Lung microvascular endothelial cell (primary cell): ENCODE measurements at places on chromosomes 7 and 10. TPM values are rescaled to one million over a fixed set of nuclear protein-coding genes. Genes with fewer than 3 reads are reported as not detected.

The SORCS3 gene
- total RNA-seq = not detected in 2 replicates

GRCh38 chr7:157431173-157431950, 94.6 kb downstream of the DNAJB6 start:
- DNase-seq = no peak

DNA sequence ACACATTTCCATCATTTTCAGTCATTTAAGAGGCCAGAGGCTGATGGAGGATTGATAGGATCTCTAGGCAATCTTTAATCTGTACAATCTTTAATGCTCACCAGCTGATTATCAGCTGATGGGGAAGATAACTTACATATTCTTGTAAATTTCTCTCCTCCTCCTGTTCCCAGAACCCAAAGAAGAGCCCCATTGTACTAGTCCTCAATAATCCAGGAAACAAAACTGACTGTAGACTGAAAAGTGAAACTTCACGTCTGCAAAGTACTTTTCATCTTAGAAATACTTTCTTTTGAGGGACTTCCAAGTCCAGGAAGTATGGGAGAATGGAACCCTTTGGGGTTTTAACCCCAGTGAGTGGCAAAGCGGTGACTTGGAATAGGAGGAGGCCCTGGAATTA, 283.3 kb downstream of the FRMD4A start:
- DNase-seq = no peak

- no peak for DNase-seq
Observed at GRCh38 chr10:117130346-117130745, 7.7 kb downstream of the VAX1 start.

The ANKRD30A gene
- total RNA-seq = not detected in 2 replicates

The SH3PXD2A gene
- total RNA-seq = 0.99 and 2.0 TPM in 2 replicates

GRCh38 chr7:96212474-96212873, 109.4 kb downstream of the SLC25A13 start:
- DNase-seq = no peak

- DNase-seq = no peak
Observed at GRCh38 chr7:31699050-31699449, 12.0 kb downstream of the PPP1R17 start.

DNA sequence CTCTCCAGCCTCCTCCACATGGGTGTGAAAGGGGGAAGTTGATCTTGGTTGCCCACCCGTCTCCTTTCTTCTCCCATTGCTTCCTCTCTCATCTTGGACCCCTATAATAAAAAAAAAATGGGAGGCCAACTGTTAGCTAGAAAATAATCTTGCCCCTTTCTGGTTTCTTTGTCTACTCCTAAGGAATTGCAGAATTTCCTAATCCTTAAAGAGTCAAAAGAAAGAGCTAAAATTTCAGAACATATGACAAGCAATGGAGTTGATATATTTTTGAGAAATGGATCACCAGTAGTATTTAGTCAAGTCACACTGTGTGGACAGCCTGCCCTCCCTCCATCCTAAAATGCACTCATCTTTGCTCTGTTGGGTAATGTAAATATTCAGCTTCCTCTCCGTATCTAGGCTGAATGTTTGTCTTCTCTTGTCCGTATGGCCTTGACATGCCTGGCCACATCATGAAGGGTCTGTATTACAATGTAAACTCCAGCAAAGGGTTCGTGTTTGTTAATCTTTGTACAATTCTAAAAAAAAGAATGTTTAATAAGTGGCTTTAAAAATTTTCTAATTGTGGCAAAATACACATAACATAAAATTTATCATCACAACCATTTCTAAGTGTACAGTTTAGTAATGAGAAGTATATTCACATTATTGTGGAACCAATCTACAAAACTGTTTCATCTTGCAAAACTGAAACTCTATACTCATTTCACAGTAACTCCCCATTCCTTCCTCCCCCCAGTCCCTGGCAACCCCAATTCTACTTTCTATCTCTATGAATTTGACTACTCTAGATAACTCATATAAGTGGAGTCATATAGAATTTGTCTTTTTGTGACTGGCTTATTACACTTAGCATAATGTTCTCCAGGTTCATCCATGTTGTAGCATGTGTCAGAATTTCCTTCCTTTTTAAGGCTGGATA, 71.5 kb downstream of the ZNF92 start:
- no peak for DNase-seq

GRCh38 chr7:30738026-30738915, 13.7 kb upstream of the INMT start:
- DNase-seq = no peak

GRCh38 chr10:126734967-126735366, 64.5 kb upstream of the C10orf90 start:
- DNase-seq = no peak

DNA sequence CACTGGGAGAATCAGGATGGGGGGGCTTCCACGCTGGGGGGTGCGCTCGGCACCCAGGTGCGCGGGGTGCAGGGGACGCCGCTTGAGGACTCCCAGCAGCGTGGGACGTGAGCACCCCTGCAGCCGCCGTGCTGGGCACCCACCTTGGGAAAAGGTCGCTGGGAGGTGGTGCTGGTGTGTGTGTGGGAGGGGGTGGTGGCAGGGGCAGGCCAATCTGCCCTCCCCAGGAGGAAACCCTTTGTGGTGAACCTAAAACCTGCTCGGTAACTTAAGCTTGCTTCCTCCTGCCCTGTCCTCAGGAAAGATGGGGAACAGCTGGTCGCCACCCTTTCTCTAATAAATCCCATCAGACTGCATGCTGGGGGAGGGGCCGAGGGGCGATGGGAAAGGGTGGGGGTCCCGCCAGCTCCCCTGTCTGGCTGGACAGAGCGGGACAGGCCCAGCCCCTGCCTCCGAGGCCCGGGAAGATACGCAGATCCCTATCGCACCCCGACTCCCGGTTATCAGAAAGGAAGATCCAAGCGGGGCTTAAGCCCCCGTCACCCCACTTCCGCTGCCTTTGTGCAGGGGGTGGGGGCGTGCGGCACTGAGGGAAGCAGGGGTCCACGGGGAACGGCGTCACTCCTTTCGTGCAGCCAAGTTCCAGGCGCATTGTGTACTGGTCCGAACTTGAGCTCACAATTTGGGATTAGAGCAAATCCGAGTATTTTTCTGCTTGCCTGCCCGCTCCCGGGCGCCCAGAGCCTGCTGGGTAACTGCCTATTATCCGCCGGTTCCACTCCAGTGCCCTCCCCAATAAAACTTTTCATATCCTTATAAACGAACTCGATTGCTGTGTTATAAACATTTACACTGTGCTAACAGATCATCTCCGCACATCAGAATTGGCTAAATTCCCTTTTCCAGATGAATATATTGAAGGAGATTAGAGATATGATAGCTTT, 64.6 kb downstream of the UNCX start:
- DNase-seq = no peak

The STRIP2 gene
- total RNA-seq = 1.8 and 2.6 TPM in 2 replicates

- no peak for DNase-seq
Observed at GRCh38 chr10:111879969-111880368, 303.6 kb downstream of the GPAM start.

GRCh38 chr10:84306751-84307384, 21.5 kb upstream of the CCSER2 start:
- no peak for DNase-seq

DNA sequence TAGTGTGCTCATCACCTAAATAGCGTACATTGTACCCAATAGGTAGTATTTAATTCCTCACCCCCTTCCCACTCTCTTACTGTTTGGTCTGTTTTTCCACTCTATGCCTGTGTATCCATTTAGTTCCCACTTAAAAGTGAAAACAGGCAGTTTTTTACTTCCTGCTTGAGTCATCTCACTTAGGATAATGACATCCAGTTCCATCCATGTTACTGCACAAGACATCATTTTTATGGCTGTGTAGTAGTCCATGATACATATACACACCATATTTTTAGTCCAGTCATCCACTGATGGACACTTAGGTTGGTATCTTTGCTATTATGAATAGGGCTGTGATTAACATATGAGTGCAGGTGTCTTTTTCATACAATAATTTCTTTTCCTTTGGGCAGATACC, 10.1 kb downstream of the STK17A start:
- peak; percentile 38 for DNase-seq

The RTKN2 gene
- under 0.01 TPM in 2 replicates for total RNA-seq

The TMEM229A gene
- total RNA-seq = not detected in 2 replicates

The ENTPD1 gene
- total RNA-seq = 2.6 and 10.2 TPM in 2 replicates

- DNase-seq = no peak
Observed at GRCh38 chr7:12884856-12885440, 197.5 kb downstream of the ARL4A start.

DNA sequence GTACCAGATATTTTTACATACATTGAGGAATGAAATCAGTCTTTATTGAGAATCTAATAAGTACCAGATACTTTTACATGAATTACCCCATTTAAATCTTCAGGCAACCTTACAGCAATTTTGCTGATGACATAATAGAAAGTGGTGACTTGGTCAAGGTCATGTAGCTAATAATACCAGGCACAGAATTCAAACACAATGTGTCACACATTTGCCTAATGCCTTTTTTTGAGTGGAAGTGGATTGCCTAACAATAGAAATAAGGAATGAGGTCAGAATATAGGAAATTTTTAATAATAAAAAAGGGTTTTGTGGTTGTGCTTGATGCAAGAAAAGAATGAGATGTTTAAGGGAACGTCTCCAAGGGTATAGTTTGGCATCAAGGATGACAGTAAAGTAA, 466.6 kb upstream of the IGFBP3 start:
- DNase-seq = no peak

- DNase-seq = no peak
Observed at GRCh38 chr7:142301299-142301698, 43.4 kb upstream of the PRSS58 start.

The CDHR3 gene
- total RNA-seq = 0.60 and 1.1 TPM in 2 replicates

The CCL24 gene
- total RNA-seq = not detected in 2 replicates

DNA sequence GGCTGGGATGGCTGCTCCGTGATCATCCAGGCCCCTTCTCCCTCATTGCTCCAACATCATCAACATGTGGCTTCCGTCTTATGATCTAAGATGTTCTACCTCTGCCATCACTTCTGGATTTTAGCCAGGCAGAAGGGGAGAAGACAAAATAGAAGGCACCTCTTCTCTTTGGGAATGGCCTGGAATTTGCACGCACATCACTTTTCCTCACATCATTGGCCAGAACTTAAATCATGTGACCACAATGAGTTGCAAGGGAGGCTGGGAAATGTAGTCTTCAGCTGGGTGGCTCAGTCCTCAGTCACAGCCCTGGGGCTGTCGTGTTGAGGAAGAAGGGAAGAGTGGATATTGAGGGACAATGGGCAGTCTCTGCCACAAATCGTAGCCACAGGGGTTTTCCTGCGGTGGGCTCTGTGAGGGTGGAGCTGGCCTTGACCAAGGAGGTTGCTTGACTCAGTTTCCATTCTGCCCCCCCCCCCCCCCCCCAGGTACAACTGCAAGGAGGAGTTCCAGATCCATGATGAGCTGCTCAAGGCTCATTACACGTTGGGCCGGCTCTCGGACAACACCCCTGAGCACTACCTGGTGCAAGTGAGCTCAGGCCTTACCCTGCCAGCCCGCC, 50.3 kb downstream of the PALD1 start:
- peak; percentile 66 for DNase-seq

DNA sequence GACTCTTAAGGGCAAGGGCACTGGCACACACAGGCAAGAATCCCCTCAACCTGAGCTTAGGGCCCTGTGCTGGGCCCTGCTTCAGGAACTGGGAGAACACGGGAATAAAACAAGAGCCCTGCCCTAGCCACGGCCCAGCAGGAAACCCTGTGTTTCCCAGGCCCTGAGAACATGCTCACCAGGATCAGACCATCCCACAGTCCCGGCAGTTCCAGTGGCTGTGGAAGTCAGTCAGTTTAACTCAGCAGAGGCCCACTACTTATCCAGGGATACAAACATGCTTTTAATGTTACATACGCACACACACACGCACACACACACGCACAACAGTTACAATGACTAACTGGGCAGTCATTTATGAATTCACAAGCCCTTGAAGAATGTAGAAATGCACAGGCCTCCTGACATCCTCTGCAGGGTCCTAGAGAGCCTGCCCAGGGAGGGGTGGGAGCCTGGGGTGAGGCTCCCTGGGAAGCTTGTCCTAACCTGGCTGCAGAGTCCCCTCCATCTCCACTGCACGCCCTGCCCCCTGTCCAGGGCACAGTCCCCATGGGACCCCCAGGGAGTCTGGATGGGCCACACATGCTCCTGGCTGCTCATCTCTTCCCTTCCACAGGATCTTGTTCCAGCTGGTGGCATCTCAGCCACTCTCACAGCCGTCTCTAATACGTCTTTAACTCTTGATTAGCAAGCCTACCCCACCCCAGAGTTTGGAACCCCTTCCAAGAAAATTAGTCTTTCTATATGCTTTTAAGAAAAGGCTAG, 97.6 kb downstream of the TCERG1L start:
- no peak for DNase-seq

GRCh38 chr7:106737202-106737562, 76.2 kb upstream of the CCDC71L start:
- peak; percentile 72 for DNase-seq

DNA sequence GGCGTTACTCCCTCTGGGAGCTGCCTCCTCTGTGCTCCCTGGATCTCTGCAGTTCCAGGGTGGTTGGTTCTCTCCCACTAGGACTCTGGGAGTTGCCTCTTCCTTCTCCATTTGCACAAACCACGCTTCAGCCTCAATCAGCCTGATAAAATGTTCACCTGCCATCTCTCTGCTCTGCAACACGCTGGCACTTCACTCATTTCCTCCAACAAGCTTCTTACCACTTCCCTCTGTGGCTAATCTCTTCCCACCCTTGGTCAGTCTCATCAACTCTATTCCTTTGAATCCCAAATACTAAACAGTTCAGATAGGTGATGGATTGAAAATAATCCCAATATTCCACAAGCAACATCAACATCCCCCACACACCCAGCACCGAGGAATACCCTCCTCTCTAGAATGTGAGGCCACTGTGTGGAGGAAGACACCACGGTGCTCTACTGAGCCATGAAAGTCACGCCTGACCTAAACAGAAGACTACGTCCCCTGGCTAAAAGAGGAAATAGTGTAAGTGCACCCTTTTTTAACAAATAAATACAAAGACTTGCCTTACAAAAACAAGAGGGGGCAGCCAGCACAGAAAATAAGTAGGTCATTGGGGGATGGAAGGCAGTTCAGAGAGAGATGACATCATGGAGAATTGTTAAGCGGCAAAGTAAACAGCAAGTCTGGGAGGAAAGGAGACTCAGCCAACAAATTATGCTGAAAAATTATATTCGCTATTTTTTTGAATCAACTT, 1.9 kb upstream of the FAM170B start:
- DNase-seq = no peak

DNA sequence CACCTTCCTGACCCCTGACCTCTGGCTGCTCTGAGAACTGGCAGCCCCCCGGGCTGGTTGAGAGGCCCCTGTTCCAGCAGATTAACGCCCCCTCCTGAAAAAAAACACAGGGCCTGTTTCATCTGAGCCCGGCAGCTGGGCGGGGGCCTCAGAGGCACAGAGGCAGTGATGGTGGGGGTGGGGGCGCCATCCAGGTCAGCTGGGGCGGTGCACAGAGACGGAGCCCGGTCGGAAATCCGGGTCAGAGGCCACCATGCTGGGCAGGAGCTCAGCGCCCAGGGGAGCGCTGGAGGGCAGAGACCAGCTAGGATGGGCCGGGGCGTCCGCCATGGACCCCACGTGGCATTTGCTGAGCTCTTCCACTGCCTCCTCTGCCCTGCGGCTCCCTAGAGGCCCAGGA, 68.0 kb downstream of the UNCX start:
- DNase-seq = no peak

The PRPS1L1 gene
- not detected in 2 replicates for total RNA-seq

The CPXM2 gene
- under 0.01 and 0.22 TPM in 2 replicates for total RNA-seq
